Activated gamma-delta T cell (primary cell): ENCODE measurements at places on chromosomes 7 and 10.

DNA sequence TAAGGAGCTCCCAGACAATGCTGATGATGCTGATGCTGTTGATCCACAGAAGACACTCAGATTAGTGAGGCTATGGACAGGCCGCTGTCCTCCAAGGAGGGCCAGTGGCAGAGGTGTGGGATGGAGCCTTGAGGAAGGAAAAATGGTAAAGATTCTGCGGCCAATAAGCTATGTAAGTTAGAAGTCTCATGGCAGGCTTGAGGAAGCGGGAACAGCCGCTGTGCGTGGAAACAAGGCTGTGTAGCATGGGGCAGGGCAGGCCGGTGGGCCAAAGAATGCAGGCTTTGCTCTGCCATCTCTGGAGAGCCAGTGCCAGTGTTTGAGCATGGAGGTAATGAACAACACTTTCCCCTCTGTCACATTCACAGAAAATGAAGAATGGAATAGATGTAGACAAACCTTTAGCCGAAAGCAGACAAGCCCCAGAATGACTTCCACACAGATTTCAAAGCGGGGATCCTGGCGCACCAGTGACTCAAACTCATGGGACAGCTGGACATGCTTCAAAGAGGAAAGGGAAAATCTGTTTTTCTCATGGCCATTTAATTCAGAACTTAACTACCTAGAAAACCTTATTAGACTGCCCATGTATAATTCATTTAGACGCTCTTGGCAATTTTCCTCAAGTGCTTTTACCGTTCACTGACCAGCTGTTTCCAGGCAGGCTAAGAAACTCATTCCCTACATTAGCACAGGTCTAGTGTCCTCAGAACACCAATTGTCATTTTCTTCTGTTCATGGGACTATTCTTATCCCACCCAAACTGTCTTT is 16.9 kb upstream of the FIGNL1 start:
- no peak for DNase-seq

- no peak for DNase-seq
These were observed 61.9 kb downstream of the AP3M1 start for GRCh38 chr10:74088722-74089121.

DNA sequence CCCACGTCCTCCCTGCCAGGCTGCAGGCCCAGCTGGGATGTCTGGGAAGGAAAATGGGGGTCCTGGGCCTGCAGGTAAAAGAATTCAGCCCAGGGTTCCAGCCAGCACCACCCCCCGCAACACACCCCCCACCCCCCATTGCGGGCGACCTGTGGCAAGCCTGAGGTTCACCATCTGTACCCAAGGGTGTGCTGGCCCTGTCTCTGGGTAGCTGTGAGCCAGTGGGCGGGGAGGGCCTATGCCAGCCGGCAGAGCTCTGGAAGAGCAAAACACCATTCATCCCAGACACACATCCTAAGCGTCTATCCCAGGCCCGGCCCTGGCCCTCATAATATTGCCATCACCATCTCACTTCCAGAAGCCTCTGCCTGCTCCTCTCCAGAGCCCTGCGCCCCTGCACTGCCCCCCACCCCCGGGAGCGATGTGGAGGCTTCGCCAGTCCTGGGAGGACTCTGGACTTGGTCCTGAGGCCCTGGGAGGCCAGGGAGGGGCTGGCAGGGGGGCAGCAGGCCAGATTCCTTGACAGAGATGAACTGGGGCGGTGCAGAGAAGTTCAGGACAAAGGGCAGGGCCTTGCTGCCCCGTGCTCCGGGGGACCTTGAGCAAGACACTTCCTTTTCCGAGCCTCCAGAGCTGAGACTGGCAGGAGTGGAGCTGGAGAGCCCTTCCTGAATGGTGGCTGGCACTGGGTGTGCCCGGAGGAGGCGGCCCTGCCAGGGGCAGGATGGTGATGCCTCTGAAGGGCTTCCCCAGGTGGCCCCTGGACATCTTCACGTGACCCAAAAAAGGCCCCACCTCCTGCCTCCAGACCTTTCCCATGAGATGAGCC is 8.7 kb upstream of the TTYH3 start:
- DNase-seq, result no peak

DNA sequence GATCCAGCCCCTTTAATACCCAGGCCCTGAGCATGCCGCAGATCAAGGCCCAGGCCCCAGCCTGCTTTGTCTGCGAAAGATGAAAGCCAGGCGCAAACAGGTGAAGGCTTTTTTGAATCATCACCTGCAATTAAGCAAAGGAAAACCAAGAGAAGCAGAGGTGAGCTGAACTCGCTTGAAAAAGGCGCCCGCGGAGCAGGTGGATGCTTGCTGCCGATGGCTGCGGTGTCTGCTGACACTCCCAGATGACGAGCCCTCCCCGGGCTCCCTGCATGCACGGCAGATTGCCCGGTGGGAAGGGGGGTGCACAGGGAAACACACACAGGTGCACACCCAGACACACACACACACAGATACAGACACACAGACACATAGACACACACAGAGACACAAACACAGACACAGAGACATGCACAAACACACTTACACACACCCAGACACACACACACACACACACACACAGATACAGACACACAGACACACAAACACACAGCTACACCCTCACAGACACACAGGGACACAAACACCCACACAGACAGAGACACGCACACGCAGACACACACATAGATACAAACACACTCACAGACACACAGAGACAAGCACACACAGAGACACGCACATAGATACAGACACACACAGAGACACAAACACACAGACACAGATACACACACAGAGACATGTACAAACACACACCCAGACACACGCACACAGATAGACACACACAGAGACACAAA is 142.6 kb upstream of the RNF32 start:
- no peak for DNase-seq

DNA sequence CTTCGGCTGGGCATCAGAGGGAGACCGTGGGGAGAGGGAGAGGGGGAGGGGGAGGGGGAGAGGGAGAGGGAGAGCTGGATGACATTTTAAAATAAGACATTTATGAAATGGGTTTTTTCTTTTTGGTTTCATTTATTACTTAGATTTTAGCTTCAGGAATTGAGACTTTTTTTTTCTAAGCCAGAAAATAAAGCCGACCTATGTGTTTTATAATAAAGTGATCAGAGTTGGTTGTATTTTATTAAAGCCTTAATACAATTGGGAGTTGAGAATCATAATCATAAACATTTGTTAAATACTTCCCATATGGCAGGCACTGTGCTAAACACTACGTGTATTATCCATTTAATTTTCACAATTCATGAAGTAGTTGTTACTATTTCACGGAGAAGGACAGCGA is 70.2 kb downstream of the INPP5F start:
- no peak for DNase-seq

DNA sequence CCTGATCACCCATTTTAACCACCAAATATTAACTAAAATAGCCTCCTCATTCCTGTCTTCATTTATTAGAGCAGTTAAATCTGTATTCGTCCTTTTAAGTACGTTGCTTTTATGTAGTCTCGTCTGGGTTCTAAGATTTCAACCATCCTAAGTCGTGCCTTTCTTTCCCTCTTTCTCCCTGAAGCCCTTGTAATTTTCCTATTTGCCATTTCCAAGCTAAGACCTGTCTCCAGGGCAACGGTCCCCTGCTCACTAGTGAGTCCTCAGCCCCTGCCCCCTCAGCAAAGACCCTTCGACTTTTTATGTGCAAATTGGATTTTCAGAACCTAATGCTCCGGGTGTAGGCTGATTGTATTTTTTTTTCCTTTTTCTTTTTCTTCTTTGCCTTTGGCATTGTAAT is 16.1 kb upstream of the MEST start:
- DNase-seq, result no peak

DNA sequence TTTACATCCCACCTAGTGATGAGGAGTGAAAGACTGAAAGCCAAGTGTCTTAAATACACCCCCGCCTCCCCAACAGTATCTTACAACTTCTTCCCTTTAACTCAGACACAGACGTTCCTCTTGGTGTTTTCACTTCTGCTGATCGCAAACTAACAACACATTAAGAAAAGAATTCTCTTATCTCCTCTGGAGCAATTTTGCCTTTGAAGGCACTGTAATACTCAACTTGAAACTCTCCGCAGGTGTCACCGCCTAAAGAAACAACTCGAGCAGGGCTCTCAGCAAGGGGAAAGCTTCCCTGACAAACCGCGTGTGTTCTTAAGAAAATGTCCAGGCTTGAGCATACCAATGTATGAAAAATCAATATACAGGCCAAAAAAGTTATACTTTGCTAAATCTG is 452 bp downstream of the SEMA3C start:
- no peak for DNase-seq

DNA sequence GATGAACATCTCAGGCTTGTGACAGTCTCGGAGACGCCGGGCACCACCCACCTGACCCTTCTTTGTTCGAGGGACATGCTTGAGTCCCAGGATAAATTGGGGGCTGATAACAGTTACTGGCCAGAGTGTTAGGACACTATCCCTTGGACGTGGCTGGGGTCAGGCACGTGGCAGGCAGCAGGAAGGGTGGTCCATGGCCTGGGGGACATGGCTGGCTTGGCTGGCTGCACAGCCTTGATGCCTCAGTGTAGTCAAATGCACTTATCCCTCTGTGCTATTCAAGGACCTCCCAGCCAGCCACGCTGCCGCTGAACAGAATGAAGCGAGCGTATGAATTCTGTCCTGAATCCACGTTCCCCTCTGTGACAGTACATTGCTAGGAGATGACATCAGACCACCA is 662.0 kb upstream of the FOXK1 start:
- DNase-seq, result no peak
